SK-N-SH treated with all-trans-retinoic acid at 6 μM for 48 hours (cell line): ENCODE measurements at places on chromosomes 5 and 9.

GRCh38 chr9:32647671-32648070, 12.2 kb upstream of the TAF1L start:
- ATAC-seq = no peak

DNA sequence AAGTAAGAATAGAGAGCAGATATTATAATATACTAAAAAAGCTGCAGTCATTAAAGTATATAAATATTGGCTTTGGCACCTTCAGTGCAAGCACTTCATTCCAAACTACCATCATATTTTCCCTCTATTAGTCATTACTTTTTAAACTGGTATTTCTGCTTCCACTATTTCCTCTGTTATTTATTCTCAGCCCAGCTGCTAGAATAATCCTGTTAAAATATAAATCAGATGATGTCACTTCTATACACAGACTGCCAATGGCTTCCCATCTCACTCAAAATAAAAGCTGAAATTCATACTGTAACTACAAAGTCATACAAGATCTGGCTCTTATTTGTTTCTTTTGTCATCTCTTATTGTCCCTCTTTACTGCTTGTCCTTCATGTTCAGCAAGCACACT, 432.9 kb downstream of the TLE4 start:
- ATAC-seq = no peak

- no peak for ATAC-seq
These were observed 209.1 kb downstream of the ASTN2 start for GRCh38 chr9:117205806-117206205.

DNA sequence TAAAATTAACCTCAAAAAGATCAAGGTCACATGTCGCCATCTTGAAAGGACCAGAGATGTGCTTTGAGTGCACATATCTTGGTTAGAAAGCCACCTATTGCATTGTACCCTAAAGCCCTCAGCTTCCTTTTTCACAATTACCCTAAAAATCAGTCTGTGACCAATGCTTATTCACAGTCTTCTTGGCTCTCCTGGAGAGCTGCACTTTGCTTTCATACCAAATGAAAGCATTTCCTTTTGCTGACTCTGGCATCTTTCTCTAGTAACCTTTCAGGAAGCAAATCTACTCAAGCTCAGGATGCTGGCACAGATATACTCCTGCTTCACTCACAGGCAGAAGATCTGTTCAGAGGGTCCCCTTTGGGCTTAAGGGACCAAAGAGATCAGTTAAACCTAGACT, 160.7 kb upstream of the PUM3 start:
- no peak for ATAC-seq

- ATAC-seq = no peak
These were observed 64.5 kb downstream of the MARCHF11 start for GRCh38 chr5:16115140-16115539.

- peak; percentile 30 for ATAC-seq
These were observed 543 bp downstream of the ST8SIA4 start for GRCh38 chr5:100902440-100903038.

GRCh38 chr5:126115059-126115629, 308.1 kb upstream of the GRAMD2B start:
- ATAC-seq = no peak
